GM23248 (cell line): ENCODE measurements at places on chromosomes 3 and 15.

GRCh38 chr3:169945313-169945712 lies 21.3 kb upstream of the SEC62 start:
- no peaks in the 10 kb centered on the region for H3K36me3 ChIP-seq
- H3K4me1 ChIP-seq: no peaks in the 10 kb centered on the region
- H3K4me3 ChIP-seq: no peak overlapping the region
- 0 out of 2 replicates have a peak, but pooled peaks cover 6% of the 10 kb centered on the region for H3K27me3 ChIP-seq
- no peak overlapping the region for H3K27ac ChIP-seq
- peak; percentile 42 for DNase-seq

DNA sequence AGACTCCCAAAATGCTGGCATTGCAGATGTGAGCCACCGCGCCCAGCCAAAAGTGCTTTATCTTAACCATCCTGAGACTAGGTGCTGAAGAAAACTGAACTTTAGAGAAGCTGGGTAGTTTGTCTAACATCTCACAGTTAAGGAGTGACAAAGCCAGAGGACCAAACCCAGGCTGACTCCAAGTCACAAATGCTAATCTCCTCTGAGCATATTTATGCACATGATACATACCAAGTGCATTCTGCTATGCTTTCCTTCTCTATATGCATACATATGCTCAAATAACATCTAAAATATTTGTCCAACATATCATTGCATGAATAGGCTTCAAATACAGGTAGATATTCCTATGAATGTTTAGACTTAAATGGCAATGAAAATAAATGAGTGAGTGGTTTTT lies 256.9 kb downstream of the CTNNB1 start:
- no peak overlapping the region for H3K4me3 ChIP-seq
- no peak overlapping the region for H3K27ac ChIP-seq
- H3K27me3 ChIP-seq: no peaks in the 10 kb centered on the region
- H3K36me3 ChIP-seq: no peaks in the 10 kb centered on the region
- H3K4me1 ChIP-seq: no peaks in the 10 kb centered on the region
- no peak for DNase-seq

GRCh38 chr3:61239871-61240270 lies 11.4 kb downstream of the FHIT start:
- H3K4me1 ChIP-seq: no peaks in the 10 kb centered on the region
- H3K4me3 ChIP-seq: no peak overlapping the region
- no peak overlapping the region for H3K27ac ChIP-seq
- DNase-seq: no peak

- no peak overlapping the region for H3K4me3 ChIP-seq
- no peak overlapping the region for H3K27ac ChIP-seq
- no peaks in the 10 kb centered on the region for H3K36me3 ChIP-seq
- peak; percentile 8 for DNase-seq
- 0 out of 2 replicates have a peak, but pooled peaks cover 6% of the 10 kb centered on the region for H3K27me3 ChIP-seq
Measured at GRCh38 chr15:83747050-83747717, 93.3 kb downstream of the ADAMTSL3 start.

GRCh38 chr3:98885851-98886250 lies 15.6 kb downstream of the DCBLD2 start:
- peak; percentile 33 for DNase-seq
- no peaks in the 10 kb centered on the region for H3K27me3 ChIP-seq
- peaks cover 75% of the 10 kb centered on the region for H3K4me1 ChIP-seq
- no peak overlapping the region for H3K4me3 ChIP-seq
- no peak overlapping the region for H3K27ac ChIP-seq
- peaks cover 11% of the 10 kb centered on the region for H3K36me3 ChIP-seq

- no peak overlapping the region for H3K4me3 ChIP-seq
- H3K36me3 ChIP-seq: no peaks in the 10 kb centered on the region
- no peaks in the 10 kb centered on the region for H3K4me1 ChIP-seq
- H3K27me3 ChIP-seq: no peaks in the 10 kb centered on the region
Measured at GRCh38 chr15:100330221-100330620, 11.6 kb downstream of the ADAMTS17 start.

DNA sequence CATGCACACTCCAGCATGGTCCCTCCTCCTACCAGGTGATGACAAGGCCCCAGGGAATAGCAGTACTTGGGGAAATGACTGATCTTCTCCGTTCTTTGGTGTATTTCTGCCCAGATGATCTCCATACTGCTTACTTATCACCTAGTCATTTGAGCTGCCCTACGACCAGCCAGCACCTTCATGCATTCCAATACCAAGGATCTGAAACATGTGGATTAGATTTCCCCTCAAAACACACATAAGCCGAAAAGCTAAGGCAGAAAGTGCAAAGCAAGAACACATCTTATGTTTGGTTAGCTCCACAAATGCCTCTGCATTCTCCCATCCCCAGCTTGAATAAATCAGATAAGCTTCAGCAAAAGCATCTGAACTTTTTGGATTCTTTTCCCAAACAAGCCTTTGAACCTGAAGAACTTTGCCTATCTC lies 64.8 kb upstream of the BCL6 start:
- H3K4me1 ChIP-seq: peaks cover 19% of the 10 kb centered on the region
- H3K27me3 ChIP-seq: no peaks in the 10 kb centered on the region
- no peaks in the 10 kb centered on the region for H3K36me3 ChIP-seq
- H3K27ac ChIP-seq: no peak overlapping the region
- DNase-seq: no peak

GRCh38 chr3:14793126-14793857 lies 25.5 kb upstream of the FGD5 start:
- no peaks in the 10 kb centered on the region for H3K36me3 ChIP-seq
- H3K27me3 ChIP-seq: peaks cover 14% of the 10 kb centered on the region
- no peak for DNase-seq
- H3K27ac ChIP-seq: no peak overlapping the region
- no peaks in the 10 kb centered on the region for H3K4me1 ChIP-seq

- no peak overlapping the region for H3K4me3 ChIP-seq
- no peaks in the 10 kb centered on the region for H3K36me3 ChIP-seq
- no peaks in the 10 kb centered on the region for H3K4me1 ChIP-seq
- H3K27me3 ChIP-seq: no peaks in the 10 kb centered on the region
- DNase-seq: no peak
Measured at GRCh38 chr3:60169755-60170154, 1081.5 kb downstream of the FHIT start.

DNA sequence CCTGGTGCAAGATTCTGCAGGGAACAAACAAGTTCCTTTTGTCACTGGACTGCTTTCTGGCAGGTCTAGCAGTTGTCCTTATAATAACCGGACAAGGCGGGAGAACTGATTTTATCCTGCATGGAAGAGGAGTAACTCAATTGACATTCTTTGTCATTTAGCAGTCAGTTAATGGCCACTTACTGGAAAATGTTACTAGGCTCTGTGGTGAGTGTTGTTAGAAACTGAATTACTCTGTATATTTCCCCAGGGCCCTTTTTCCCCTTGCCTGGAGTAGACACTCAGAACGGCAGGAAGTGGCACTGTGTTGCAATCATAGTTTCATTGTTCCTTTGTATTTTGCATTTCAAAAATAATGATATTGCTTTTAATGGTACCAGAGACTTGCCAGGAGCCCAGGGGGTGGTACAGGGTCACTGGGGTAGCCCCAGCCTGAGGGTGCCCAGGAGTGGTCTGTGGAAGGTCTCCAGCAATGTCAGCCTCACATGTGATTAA lies 318.6 kb upstream of the LRRFIP2 start:
- peak overlapping the region; percentile 41; the same call in 1 of the 2 replicates for H3K27ac ChIP-seq
- peaks cover 15% of the 10 kb centered on the region for H3K4me1 ChIP-seq
- DNase-seq: peak; percentile 80
- 0 out of 2 replicates have a peak, but pooled peaks cover 4% of the 10 kb centered on the region for H3K27me3 ChIP-seq

DNA sequence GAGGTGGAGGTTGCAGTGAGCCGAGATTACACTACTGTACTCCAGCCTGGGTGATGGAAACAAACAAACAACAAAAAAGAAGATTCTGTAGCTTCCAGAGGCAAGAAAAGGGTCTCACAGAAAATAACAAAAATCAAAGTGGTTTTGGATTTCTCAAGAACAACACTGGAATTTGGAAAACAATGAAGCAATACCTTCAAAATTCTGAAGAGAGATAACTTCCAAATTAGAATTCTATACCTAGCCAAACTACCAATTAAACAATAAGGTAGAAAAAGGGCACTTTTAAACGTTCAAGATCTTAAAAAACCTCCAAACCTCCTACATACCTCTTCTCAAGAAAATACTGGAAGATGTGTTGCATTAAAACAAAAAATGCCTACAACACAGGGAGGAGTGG lies 4.9 kb upstream of the CDCP1 start:
- no peaks in the 10 kb centered on the region for H3K27me3 ChIP-seq
- H3K4me1 ChIP-seq: peaks cover 20% of the 10 kb centered on the region
- DNase-seq: no peak
- H3K36me3 ChIP-seq: no peaks in the 10 kb centered on the region

- H3K4me3 ChIP-seq: no peak overlapping the region
- no peaks in the 10 kb centered on the region for H3K27me3 ChIP-seq
- DNase-seq: peak; percentile 85
- H3K36me3 ChIP-seq: peaks cover 90% of the 10 kb centered on the region
- peaks cover 70% of the 10 kb centered on the region for H3K4me1 ChIP-seq
- H3K27ac ChIP-seq: peak overlapping the region; percentile 48
Measured at GRCh38 chr15:48437178-48437577, 105.9 kb downstream of the DUT start.

- H3K27me3 ChIP-seq: no peaks in the 10 kb centered on the region
- H3K4me3 ChIP-seq: no peak overlapping the region
- no peaks in the 10 kb centered on the region for H3K36me3 ChIP-seq
- peaks cover 7% of the 10 kb centered on the region; the same call in 1 of the 2 replicates for H3K4me1 ChIP-seq
Measured at GRCh38 chr3:41346698-41347270, 147.5 kb downstream of the CTNNB1 start.

DNA sequence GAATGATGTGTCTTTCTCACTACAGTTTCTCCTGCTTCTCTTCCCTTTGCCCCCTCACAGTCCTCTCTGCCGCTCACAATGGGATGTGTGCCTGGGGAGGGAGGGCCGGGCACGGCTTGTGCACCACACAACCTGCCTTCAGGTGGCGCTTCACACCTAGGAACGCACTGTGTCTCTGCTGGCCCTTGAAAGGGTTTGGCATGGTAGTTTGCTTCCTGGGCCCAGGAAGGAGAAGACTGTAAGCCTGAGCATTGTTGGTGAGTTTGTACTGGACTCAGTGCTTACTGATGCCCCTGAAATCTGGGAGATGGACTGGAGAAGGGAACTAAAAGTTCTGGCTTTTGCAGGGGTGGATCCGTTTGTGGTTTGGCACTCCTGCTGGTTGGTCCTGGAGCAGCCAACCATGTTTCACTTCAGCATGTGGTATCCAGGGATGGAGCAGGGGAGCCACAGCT lies 9.2 kb downstream of the ALPK3 start:
- H3K27me3 ChIP-seq: no peaks in the 10 kb centered on the region
- no peak overlapping the region for H3K4me3 ChIP-seq
- no peaks in the 10 kb centered on the region for H3K36me3 ChIP-seq
- H3K4me1 ChIP-seq: no peaks in the 10 kb centered on the region
- peak; percentile 25 for DNase-seq
- no peak overlapping the region for H3K27ac ChIP-seq

GRCh38 chr3:5754602-5755001 lies 567.1 kb downstream of the EDEM1 start:
- H3K4me3 ChIP-seq: no peak overlapping the region
- H3K27ac ChIP-seq: no peak overlapping the region
- H3K27me3 ChIP-seq: no peaks in the 10 kb centered on the region
- no peak for DNase-seq
- H3K36me3 ChIP-seq: no peaks in the 10 kb centered on the region

GRCh38 chr15:41891226-41891625 lies 2.6 kb downstream of the SPTBN5 start:
- H3K4me1 ChIP-seq: peaks cover 13% of the 10 kb centered on the region
- H3K27ac ChIP-seq: no peak overlapping the region
- H3K27me3 ChIP-seq: no peaks in the 10 kb centered on the region

GRCh38 chr3:8441969-8442559 lies 59.6 kb upstream of the LMCD1 start:
- no peak overlapping the region for H3K27ac ChIP-seq
- peak; percentile 77 for DNase-seq
- peaks cover 45% of the 10 kb centered on the region for H3K4me1 ChIP-seq
- H3K27me3 ChIP-seq: no peaks in the 10 kb centered on the region
- H3K36me3 ChIP-seq: no peaks in the 10 kb centered on the region

GRCh38 chr15:68814596-68814995 lies 6.1 kb downstream of the ANP32A start:
- H3K27ac ChIP-seq: peak overlapping the region; percentile 76
- no peak overlapping the region for H3K4me3 ChIP-seq
- H3K27me3 ChIP-seq: no peaks in the 10 kb centered on the region
- DNase-seq: no peak
- no peaks in the 10 kb centered on the region for H3K36me3 ChIP-seq

- no peak for DNase-seq
- H3K27ac ChIP-seq: no peak overlapping the region
- H3K4me1 ChIP-seq: no peaks in the 10 kb centered on the region; the same call in 1 of the 2 replicates
- H3K4me3 ChIP-seq: no peak overlapping the region
- no peaks in the 10 kb centered on the region for H3K27me3 ChIP-seq
Measured at GRCh38 chr3:53789459-53789858, 56.8 kb downstream of the CHDH start.

- H3K27me3 ChIP-seq: no peaks in the 10 kb centered on the region
- peaks cover 41% of the 10 kb centered on the region for H3K4me1 ChIP-seq
- peak overlapping the region; percentile 99 for H3K27ac ChIP-seq
- H3K36me3 ChIP-seq: peaks cover 23% of the 10 kb centered on the region
- no peak for DNase-seq
Measured at GRCh38 chr3:15796331-15796730, 1.4 kb downstream of the ANKRD28 start.
